ENCODE measurements at places on chromosomes 2 and 18.

DNA sequence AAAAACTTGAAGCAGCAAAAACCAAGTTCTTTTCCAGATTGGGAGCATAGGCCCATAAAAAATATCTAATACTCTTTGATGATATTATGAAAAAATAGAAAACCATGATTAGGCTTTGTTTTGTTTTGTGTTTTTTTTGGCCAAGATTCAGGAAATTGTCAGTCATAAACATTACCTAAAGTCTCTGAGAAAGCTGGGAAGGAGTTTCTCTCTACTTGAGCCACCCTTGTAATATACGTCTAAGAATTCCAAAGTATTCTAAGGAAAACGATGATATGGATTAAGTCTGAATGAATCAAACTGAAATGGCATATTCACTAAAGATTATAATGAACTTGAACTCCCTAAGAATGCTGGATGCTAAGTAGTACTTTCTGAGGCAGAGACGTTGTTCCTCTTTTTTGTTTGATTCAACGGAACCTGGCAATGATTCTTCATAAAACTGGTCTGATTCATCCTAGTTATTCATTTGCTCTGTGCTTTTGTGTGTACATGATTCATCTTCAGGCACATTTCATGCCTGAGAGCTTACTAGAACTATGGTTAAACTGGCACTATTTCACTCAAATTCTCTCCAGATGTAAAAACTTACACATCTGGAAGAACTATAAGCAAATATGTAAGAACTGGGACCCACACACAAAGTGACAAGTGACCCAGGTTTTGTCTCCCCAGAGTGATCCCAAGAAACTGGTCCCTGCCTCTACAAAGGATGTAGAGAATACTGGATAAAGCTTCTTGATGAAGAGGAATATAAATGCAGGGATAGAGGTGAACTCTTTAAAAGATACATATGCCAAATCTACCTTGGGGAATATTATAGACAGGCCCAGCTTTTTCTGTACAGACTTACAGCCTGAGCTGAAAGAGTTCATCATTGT is 159.7 kb downstream of the DOCK10 start:
- DNase-seq, result no peak

GRCh38 chr18:42178376-42179080 is 223.5 kb downstream of the PIK3C3 start:
- DNase-seq, result no peak

DNA sequence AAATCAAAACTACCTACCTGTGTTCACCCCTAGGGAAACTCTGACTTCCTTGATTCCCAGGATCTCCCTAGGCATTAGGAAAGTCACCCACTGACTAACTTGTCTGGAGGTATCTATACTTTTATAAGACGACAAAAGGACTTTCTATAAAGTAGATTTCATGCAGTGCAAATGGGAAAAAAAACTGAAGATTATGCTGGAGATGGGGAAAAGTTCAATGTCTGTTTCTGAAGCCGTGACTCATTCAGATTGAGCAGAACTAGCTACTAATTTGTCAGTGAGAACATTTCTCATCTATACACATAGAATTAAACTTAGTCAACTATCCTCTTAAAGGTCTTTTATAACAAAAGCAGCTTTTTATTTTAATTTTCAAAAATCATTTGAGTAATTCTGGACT is 6.0 kb downstream of the SEPTIN10 start:
- DNase-seq, result no peak

DNA sequence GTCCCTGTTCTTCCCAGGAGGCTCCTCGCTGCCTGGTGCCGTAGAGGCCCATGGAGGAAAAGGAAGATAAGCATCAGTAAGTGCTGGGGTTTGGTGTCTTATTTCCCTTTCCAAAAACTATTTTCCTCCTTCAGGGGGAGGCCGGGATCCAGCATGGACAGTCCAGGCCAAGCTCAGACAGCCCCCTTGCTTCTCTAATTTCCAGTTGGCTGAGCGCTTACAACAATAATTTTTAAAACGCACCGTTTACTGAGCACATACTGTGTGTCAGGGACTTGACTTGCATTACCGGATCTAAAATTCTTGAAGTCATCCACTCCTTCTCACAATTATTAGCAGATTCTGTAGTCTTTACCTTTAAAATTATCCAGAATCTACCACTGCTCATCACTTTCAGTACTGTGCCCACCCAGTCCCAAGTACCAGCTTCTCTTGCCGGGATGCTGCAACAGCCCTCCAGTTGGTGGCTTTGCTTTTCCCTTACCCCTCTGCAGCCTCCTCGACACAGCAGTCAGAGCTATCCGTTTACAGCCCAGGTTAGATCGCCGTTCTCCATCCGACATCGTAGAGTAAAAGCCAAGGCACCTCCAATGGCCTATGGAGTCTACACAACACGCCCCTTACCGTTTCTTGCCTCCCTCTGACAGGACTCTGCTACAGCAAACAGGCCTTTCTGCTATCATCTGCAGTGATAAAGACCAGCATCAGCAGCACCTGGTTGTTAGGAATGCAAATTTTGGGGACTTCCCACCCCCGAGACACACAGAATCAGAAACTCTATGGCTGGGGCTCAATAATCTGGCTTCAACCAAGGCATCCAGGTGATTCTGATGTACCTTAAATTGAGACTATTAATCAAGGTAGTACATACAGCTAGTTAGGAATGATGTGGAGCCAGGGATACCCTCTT is 75.2 kb upstream of the TSPYL6 start:
- DNase-seq, result no peak

DNA sequence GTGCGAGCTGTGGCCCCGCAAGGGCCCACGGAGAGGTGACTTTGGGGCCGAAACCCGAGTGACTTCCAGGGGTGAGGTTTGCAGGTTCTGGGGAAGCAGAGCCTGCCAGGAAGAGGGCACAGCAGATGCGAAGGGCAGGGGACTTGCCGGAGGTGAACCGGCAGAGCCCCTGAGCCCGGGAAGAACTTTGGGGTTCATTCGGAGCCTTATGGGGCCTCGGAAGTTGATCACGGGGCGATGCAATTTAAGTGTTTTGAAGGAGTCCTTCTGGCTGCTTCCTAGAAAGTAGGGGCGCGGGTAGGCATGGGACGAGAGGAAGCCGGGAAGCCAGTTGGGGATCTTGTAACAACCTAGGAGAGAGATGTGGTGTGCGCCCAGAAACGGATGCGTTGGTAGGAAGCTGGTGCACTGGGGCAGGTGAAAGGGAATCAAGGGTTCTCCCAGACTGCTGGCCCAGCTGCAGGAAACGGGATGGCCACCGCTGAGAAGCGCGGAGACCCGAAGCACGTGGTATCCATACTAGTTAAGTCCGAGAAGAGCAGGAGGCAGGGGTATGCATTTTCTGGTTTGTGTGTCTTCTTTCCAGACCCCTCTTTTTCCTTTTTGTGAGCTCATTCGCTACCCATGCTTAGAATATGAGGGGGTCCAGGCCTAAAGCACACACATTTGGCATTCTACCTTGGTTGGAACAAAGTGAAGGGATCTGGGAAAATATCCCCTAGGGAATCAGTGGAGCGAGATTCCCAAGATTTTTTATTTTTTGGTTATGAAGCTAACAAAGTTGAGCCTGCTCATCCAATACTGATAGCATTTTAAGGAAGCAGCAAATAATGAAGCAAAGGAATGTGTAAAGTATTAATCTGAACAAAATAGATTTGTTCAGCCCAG is 758 bp downstream of the SCLY start:
- no peak for DNase-seq

DNA sequence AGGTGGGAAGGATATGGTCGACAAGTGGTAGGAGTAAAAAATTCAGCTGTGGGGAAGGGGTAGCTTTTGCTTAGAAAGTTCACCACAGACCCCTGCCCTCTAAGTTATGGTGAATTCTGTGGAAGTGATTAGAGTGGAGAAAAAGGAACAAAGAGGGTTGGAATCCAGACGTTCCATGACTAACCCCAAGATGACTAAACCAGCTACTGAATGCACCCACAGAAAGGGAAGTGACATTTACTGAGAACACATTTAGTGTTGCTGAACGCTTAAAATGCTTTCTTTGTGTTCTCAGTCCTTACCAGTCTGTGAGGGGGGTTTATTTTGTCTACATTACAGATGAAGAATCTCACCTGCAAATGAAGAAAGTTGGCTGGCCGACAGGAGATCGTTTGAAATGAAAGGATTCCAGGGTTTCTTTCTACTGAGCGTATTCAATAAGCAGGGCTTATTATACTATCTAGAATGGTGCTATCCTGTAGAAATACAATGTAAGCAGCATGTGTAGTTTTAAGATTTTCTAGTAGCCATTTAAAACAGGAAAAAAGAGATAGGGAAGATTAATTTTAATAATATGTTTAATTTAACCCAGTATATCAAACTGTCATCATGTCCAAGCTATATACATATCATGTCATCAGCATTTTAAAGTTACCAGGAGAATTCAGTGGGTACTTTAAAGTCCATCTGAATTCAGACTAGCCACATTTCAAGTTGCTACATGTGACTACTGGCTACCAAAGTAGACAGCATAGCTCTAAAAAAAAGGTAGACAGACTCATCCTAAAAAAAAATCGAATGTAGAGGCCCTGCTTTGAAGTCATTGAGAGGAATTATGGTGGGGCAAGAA is 60.1 kb downstream of the LIMS1 start:
- no peak for DNase-seq

DNA sequence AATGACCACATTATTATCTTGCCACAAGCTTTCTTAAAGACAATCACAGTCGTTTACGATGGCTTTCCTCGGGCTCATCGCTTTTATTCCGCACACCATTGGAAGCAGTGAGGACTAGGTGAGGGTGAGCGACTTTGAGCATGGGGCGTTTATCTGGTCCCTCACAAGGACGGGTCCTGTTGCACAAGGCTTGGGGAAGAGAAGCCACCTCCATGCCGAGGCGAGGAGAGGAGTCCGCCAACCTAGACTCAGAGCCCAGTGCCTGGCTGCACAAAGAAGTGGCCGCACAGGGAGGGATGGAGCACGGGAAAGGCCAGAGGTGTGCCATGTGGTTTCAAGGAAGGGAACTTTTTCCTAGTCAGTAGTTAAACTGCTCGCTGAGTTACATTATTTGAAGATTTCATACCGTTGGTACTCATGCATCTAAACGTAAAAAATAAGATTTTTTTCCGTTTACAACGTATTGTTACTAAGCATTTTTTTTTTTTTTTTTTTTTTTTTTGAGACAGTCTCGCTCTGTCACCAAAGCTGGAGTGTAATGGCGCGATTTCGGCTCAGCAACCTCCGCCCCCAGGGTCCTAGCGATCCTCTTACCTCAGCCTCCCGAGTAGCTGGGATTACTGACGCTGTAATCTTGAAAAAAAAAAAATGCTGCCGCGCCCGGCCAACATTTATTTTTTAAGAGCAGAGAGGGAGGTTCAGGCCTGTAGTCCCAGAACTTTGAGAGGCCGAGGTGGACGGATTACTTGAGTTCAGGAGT is 849 bp upstream of the CYP27C1 start:
- DNase-seq, result no peak

DNA sequence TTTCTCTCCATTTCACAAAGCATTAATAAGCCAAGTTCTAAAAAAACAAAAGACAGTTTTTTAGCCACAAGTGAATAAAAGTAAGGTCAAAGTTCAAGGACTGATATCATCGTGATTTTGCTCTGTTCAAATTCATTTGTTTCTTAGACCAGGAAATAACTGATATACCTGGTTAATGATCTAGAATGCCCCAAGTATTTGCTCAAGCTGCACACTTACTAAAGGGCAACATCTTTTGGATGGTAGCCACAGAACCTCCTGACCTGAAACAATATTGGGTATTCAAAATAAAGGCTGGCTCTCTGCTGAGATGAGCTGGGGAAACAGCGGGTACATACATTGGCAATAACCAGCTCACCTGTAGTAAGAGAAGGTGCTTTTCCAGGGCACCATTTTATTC is 314.7 kb upstream of the LYPD1 start:
- no peak for DNase-seq

DNA sequence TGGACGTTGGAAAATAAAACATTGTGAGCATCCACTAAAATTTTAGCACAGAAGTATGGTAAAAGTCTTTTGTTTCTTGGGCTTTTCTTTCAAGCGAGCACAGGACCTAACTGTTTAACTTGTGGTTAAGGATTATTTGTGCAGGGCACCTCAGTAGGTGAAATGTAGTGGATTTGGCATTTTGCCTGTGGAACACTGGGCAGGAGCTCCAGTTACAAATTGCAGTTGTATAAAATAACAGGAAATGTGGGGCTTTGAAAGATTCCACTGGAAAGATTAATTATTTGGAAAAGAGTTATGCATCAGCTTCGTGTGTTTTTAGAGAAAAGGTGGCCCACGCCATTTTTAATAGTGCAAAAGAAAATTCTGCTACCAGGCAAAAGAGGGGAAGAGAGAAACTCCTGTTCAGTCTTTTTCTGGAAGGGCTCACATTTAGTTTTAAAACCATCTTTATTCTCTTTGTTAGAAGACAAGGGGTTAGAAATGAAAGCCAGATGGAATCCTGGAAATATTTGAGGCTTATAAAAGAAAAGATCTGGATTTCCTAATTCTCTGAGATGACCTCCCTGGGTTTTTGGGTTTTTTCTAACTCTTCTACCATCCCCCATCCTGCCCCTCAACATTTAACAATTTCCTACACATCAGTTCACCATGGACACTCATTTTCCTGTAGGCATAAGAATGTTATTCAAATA is 144.3 kb upstream of the SERTAD2 start:
- DNase-seq, result no peak

GRCh38 chr18:57856557-57857280 is 53.6 kb upstream of the ATP8B1 start:
- no peak for DNase-seq

GRCh38 chr18:354003-354402 is 86.2 kb upstream of the THOC1 start:
- DNase-seq, result no peak

DNA sequence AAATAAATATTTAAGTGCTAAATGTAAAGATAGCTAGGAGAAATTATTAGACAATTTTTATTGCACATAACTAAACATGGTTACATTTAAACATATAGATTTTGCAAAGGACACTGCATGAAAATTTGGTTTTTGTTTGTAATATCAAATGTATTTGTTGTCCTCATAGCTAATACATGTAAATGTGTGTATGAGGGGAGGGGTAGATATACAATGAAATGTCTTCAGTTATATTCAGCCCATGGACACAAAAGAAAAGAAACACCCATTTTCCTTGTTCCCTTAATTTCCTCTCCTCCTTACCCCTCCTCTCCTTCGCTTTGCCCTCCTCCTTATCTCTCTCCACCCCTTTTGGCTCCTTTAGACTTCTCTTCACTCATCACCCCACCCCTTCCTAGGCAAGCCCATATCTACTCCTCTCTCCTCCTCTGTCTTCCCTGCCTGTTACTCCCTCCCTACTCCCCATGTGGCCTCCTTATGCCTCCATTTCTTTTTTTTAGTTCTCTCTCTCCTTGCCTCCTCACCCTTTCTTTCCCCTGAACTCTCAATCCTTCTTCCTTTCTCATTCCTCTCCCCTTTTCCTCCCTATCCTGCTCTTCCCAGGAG is 1.4 kb downstream of the COL3A1 start:
- no peak for DNase-seq

GRCh38 chr2:85644909-85645308 is 23.1 kb downstream of the SFTPB start:
- no peak for DNase-seq

GRCh38 chr2:59575191-59575590 is 978.3 kb downstream of the BCL11A start:
- no peak for DNase-seq

- no peak for DNase-seq
Observed at GRCh38 chr18:45667056-45667736, 51.9 kb downstream of the SLC14A2 start.

- no peak for DNase-seq
Observed at GRCh38 chr2:173647681-173648311, 293.1 kb downstream of the CDCA7 start.

GRCh38 chr2:221494556-221494955 is 77.5 kb downstream of the EPHA4 start:
- no peak for DNase-seq

- no peak for DNase-seq
Observed at GRCh38 chr18:75525331-75525730, 97.8 kb upstream of the SMIM21 start.

All from cortex of kidney (tissue), 1 donor.